CD4-positive, alpha-beta memory T cell (primary cell): ENCODE measurements at places on chromosomes 7 and 10. TPM values are rescaled to one million over a fixed set of nuclear protein-coding genes. Genes with fewer than 3 reads are reported as not detected.

DNA sequence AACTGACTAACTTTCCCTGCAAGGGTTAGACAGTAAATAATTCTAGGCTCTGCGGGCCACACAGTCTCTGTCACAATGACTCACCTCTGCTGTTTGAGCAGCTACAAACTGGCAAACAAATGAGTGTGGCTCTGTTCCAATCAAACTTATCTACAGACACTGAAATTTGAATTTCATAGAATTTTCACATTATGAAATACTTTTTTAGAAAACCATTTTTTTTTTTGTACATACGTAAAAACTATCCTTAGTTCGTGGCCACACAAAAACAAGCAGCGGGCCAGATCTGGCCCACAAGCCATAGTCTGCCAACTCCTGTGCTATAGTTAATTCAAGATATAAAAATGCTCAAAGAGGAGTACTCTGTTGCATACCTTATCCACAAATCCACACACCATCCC is 32.6 kb downstream of the PIP4K2A start:
- H3K4me1 ChIP-seq = peaks cover 100% of the 10 kb centered on the region
- no peak for DNase-seq
- no peaks in the 10 kb centered on the region for H3K36me3 ChIP-seq
- H3K4me3 ChIP-seq = no peak overlapping the region
- H3K27ac ChIP-seq = peak overlapping the region; percentile 81
- H3K27me3 ChIP-seq = no peaks in the 10 kb centered on the region

Gene PANK1
- 4.3 TPM for total RNA-seq

Gene TFR2
- total RNA-seq = 6.2 TPM

Gene NRG3
- not detected for total RNA-seq

- H3K27me3 ChIP-seq = no peaks in the 10 kb centered on the region
- no peak overlapping the region for H3K27ac ChIP-seq
- no peaks in the 10 kb centered on the region for H3K36me3 ChIP-seq
- no peak overlapping the region for H3K4me3 ChIP-seq
- no peaks in the 10 kb centered on the region for H3K4me1 ChIP-seq
These were observed 10.4 kb downstream of the CHRM2 start for GRCh38 chr7:136878878-136879277.

Gene AKR1D1
- total RNA-seq = not detected

GRCh38 chr10:110657973-110658691 is 14.0 kb downstream of the RBM20 start:
- H3K4me3 ChIP-seq = no peak overlapping the region
- no peaks in the 10 kb centered on the region for H3K27me3 ChIP-seq

Gene LRRTM3
- total RNA-seq = not detected

- no peak for DNase-seq
- H3K27ac ChIP-seq = no peak overlapping the region
- no peak overlapping the region for H3K4me3 ChIP-seq
- no peaks in the 10 kb centered on the region for H3K36me3 ChIP-seq
These were observed 200.1 kb downstream of the LRRN3 start for GRCh38 chr7:111290982-111291381.

Gene ELOVL3
- total RNA-seq = not detected

Gene SFTPD
- total RNA-seq = not detected

- H3K4me3 ChIP-seq = no peak overlapping the region
- no peak for DNase-seq
- no peaks in the 10 kb centered on the region for H3K36me3 ChIP-seq
- no peaks in the 10 kb centered on the region for H3K4me1 ChIP-seq
- H3K27me3 ChIP-seq = no peaks in the 10 kb centered on the region
These were observed 15.3 kb upstream of the RBM33 start for GRCh38 chr7:155629171-155629570.

DNA sequence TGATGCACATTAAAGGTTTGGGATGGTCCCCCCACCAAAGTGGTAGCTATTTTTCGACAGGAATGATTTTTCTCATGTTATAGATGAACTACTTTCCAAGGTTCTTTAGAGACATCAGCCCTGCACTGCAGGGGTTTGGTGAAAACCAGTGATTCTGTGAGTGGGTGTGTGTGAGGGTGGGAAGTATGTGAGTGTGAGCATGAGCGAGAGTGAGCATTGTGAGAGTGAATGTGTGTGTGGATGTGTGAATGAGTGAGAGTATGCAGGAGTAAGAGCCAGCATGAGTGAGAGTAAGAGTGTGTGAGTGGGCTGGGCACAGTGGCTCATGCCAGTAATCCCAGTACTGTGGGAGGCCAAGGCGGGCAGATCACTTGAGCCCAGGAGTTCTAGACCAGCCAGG is 75.0 kb downstream of the GOLGA7B start:
- no peak overlapping the region for H3K27ac ChIP-seq
- DNase-seq = no peak
- H3K4me1 ChIP-seq = no peaks in the 10 kb centered on the region
- no peaks in the 10 kb centered on the region for H3K36me3 ChIP-seq
- no peak overlapping the region for H3K4me3 ChIP-seq
- H3K27me3 ChIP-seq = no peaks in the 10 kb centered on the region

Gene GPR85
- total RNA-seq = not detected

Gene PVRIG
- 85.2 TPM for total RNA-seq

DNA sequence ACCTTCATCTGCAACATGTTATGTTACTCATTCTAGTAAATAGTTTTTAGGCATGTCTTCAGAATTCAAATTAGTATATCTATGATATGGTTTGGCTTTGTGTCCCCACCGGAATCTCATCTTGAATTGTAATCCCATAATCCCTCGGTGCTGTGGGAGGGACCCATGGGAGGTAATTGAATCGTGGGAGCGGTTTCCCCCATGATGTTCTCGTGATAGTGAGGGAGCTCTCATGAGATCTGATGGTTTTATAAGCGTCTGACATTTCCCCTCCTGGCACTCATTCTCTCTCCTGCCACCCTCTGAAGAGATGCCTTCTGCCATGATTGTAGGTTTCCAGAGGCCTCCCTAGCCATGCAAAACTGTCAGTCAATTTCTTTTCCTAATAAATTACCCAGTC is 20.4 kb upstream of the GPR37 start:
- no peaks in the 10 kb centered on the region for H3K27me3 ChIP-seq
- H3K36me3 ChIP-seq = no peaks in the 10 kb centered on the region
- no peaks in the 10 kb centered on the region for H3K4me1 ChIP-seq
- no peak overlapping the region for H3K4me3 ChIP-seq
- DNase-seq = no peak
- H3K27ac ChIP-seq = no peak overlapping the region

DNA sequence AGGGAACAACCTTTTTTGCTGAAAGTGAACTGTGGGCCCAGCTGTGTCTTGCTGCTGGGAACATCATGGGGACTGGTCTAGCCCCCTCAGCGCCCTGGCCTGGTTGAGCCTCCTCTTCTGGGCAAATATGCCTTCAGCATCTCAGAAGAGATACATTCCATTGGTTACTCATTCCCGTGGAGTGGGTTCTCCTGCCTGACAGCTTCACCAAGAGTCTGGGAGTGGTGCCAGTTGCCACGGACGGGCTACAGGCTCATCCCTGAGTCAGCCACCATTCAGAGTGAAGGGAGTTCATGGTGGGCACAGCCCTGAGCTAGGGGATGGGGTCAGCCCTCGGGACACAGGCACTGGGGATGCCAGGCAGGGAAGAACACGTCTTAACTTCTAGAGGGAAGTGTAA is 81.9 kb downstream of the RAMP3 start:
- no peak overlapping the region for H3K27ac ChIP-seq
- no peak overlapping the region for H3K4me3 ChIP-seq
- H3K36me3 ChIP-seq = no peaks in the 10 kb centered on the region
- H3K27me3 ChIP-seq = no peaks in the 10 kb centered on the region

- no peak overlapping the region for H3K4me3 ChIP-seq
- no peaks in the 10 kb centered on the region for H3K36me3 ChIP-seq
- H3K27me3 ChIP-seq = no peaks in the 10 kb centered on the region
These were observed 2.3 kb downstream of the AQP1 start for GRCh38 chr7:30913821-30914515.

DNA sequence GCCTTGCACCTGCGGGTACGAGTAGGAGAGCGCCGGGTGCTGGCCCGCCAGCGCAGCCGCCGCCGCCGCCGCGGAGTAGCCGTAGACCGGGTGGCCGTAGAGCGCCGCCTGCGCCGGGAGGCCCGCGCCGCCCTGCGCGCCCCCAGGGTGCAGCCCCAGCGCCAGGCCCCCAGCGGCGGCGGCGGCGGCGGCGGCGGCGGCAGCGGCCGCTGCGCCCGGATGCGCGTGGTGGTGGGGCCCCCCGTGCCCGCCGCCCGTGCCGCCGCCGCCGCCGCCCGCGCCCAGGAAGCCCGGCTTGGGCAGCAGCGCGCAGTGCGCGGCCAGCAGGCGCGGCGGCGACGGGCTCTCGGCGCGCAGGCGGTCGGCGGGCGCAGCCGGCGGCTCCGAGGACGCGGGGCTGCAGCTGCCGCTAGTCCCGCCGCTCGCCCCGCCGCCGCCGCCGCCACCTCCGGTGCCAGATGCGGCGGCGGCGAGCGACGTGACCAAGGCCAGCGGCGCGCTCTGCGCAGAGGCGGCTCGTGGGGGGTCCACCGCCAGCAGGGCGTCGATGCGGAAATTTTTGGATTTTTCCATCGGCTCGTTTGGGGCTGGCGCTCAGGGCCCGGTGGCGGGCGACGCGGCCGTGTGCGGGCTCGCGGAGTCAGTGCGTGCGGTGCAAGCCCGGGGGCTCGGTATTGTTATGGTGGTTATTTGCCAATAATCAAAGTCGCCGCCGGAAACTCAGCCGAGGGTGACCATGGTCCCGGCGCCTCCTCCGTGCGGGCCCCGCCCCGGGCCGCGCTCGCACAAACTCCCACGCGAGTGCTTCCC is 480 bp downstream of the MNX1 start:
- peaks cover 34% of the 10 kb centered on the region for H3K27me3 ChIP-seq
- no peak overlapping the region for H3K27ac ChIP-seq
- H3K4me1 ChIP-seq = peaks cover 14% of the 10 kb centered on the region
- no peak overlapping the region for H3K4me3 ChIP-seq
